ENCODE measurements at places on chromosomes 5 and 9.

GRCh38 chr5:172979778-172980177 is 3.8 kb upstream of the ATP6V0E1 start:
- DNase-seq: no peak

- DNase-seq: no peak
These were observed 774.3 kb downstream of the KCTD16 start for GRCh38 chr5:144944936-144945335.

- DNase-seq: no peak
These were observed 1.0 kb downstream of the NIPSNAP3A start for GRCh38 chr9:104748359-104749031.

GRCh38 chr5:53265043-53265442 is 155.5 kb upstream of the MOCS2 start:
- DNase-seq: no peak

GRCh38 chr9:76198336-76198735 is 195.9 kb downstream of the RFK start:
- DNase-seq: no peak

GRCh38 chr5:143023411-143024096 is 253.4 kb downstream of the ARHGAP26 start:
- DNase-seq: peak; percentile 44

DNA sequence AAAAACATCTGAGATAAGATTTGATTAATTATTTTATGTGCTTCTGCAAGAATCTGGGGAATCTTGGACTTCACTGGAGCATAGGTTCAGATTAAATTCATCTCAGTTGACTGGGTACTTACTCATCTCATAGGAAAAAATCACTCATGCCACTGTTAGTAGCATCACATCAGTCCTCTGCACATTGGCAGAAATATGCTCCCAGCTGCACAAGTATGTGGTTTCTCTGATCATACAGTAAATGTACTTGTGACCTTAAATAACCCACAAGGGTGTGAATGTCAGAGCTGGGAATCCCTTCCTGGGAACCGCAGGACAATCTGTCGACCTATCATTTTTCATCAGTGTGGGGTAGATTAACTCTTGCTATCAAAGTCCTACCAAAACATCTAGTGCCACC is 203.7 kb upstream of the SLC24A2 start:
- DNase-seq: no peak

- no peak for DNase-seq
These were observed 58.3 kb downstream of the MFAP3 start for GRCh38 chr5:154097031-154097430.

DNA sequence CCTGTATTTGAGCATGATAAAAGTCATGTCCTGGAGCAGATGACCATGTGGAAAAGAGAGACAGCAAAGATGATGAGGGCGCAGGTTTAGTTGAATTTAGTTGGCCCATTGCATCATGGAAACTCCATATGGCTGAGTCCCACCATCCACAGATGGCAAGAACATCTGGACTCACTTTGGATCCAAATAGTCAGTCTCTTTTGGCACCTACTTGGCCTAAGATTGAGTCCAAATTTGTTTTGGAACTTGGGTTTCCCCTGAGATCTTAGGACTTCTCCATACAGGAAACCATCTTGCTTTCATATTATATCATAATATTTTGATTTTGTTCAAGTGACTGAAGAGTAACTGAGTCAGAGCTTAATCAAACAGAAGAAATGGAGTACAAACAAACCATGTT is 217.5 kb downstream of the DRD1 start:
- DNase-seq: no peak

DNA sequence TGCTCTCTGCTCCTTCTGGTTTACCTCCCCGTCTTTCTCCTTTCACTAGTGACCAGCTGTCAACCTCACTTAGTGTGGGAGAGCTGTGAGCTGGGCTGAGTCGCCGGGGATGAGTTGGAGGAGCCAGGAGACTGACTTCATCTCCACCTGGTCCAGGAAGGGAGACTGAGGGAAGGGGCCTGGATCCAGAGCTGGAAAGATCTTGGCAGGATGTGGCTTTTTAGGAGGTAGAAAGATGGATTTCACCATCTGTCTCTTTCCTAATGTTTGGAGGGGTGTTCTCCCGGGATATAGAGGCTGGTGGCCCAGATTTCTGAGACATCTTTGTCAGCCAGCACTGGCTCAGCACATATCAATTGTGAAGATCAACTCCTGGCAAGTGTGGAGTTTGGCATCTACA is 37.1 kb upstream of the TNC start:
- no peak for DNase-seq

DNA sequence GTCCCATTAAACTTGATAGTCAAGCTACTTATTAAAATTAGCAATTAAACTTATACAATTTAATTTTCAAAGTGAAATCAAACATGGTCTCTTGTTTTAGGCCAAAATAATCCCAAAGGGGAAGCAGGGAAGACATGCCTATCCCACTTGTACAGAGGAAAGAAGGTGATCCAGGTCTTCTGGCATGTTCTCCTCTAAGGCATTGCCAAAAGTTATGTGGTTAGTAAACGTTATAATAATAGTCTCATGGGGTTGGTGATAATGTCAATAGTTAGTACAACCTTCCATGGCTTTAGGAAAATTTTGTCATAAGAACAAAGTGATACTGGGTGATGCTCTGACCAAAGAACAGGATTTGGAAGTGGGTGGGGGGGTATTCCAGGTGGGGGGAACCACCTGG is 52.8 kb downstream of the ROR2 start:
- DNase-seq: no peak

Measured in C1 segment of cervical spinal cord (tissue), 14 donors.